CD4-positive, alpha-beta T cell treated with Interleukin-12 subunit alpha and Interleukin-12 subunit beta, for 1 hour (primary cell): ENCODE measurements at places on chromosomes 12 and 14.
A peak's percentile ranks its signal among the peaks of the same experiment; 100 is the strongest.

DNA sequence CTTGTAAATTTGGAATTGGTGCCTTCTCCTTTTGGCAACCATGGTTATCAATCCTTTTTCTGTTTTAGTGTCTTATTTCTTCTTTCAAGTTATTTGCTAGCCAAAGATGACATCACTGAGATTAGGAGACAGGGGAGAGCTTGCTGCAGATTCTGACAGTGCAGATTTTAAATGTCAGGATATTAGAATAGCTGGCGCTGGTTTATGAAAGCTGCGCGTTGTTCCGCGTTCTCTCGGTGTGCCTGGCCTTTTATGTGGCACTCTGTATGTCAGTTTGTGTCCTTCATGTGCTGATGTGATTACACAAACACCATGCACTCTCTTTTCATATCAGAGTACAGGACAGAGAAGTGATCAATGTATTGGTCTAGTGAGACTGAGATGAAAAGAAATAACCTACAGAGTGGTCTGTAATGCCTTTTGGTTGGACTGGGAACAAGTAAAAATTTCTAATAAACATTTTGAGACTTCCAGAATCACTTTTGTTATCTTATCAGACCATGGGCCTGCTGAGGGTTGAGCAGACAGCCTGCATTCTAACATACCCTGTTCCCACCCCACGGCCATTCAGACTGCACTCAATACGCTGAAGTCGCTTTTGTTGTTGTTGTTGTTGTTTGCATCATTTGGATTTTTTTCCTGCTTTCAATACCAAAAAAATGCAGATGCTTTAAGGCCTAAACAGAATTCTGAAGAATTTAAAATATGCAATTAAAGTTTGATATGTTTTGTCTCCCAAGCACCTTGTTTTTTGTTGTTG is 49.7 kb upstream of the TRAF3 start:
- DNase-seq = no peak

- no peak for DNase-seq
These were observed 2.1 kb upstream of the BLOC1S1 start for GRCh38 chr12:55713721-55714120.

DNA sequence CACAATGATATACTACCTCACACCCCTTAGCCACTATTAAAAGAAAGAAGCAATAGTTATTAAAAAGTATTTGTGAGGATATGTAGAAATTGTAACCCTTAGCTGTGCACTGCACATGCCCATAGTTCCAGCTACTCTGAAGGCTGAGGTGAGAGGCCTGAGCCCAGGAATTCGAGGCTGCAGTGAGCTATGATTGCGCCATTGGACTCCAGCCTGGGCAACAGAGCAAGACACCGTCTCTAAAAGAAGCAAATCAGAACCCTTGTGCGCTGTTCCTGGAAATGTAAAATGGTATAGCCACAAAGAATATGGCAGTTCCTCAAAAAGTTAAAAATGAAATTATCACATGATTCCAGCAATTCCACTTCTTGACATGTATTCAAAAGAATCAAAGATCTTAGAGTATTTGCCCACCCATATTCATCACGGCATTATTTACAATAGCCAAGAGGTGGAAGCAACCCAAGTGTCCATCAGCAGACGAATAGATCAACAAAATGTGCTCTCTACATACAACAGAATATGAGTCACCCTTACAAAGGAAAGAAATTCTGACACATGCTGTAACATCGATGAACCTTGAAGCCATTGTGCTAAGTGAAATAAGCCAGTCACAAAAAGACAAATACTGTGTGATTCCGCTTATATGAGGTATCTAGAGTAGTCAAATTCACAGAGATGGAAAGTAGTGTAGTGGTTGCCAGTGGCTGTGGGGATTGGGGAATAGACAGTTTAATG is 23.7 kb upstream of the YLPM1 start:
- DNase-seq = no peak

- DNase-seq = no peak
These were observed 54.6 kb downstream of the TTC8 start for GRCh38 chr14:88879022-88879421.

- peak; percentile 43 for DNase-seq
These were observed 2.5 kb downstream of the ARHGAP9 start for GRCh38 chr12:57476993-57477709.

- DNase-seq = no peak
These were observed 11.6 kb downstream of the HIP1R start for GRCh38 chr12:122846622-122847515.
